ENCODE measurements at places on chromosomes 3 and 15. TPM values are rescaled to one million over a fixed set of nuclear protein-coding genes. Genes with fewer than 3 reads are reported as not detected.

DNA sequence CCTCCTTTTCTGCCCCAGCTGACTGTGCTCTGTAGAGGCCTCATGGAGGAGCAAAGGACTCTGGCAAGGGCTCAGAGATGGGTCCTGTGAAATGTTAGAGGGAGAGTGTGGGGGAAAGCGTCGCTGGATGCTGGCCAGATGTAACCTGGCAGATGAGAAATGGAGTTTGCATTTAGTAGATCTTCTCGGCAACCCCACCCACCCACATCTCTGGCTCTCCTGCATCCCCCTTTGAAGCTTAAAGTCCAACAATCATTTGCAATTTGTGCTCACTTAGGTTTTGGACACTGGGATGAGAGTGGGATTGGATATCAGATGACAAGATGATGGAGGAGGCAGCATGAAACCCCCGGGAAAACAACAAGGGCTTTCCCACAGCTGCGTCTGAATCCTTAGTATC lies 523.6 kb upstream of the MCTP2 start:
- no peak for DNase-seq

DNA sequence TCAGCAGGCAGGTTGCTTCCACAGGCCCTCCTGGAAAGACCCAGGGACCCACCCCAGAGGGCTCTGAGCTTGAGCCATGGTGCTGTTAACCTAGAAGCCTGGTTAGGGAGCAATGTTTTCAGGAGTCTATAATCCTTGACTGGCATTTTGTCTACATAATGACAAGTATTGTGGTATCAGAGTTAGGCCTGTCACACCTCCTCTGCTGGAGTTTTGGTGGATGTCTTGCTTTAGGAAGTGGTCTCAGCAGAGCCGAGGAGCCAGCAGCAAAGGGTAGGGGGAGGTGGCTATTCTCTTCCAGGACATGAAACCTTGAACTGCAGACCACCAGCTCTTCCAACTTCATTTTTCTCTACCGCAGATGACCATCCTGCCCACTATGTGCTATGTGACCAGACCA lies 76.1 kb downstream of the CLSTN2 start:
- no peak for DNase-seq

DNA sequence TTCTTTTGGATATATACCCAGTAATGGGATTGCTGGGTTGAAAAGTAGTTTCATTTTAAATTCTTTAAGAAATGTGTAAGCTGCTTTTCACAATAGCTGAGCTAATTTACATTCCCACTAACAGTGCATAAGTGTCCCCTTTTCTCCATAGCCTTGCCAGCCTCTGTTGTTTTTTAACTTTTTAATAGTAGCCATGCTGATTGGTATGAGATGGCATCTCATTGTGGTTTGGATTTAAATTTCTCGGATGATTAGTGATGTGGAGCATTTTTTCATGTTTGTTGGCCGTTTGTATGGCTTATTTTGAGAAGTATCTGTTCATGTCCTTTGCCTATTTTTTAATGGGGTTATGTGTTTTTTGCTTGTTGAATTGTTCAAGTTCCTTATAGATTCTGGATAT lies 444.3 kb upstream of the ATP11B start:
- DNase-seq = no peak

DNA sequence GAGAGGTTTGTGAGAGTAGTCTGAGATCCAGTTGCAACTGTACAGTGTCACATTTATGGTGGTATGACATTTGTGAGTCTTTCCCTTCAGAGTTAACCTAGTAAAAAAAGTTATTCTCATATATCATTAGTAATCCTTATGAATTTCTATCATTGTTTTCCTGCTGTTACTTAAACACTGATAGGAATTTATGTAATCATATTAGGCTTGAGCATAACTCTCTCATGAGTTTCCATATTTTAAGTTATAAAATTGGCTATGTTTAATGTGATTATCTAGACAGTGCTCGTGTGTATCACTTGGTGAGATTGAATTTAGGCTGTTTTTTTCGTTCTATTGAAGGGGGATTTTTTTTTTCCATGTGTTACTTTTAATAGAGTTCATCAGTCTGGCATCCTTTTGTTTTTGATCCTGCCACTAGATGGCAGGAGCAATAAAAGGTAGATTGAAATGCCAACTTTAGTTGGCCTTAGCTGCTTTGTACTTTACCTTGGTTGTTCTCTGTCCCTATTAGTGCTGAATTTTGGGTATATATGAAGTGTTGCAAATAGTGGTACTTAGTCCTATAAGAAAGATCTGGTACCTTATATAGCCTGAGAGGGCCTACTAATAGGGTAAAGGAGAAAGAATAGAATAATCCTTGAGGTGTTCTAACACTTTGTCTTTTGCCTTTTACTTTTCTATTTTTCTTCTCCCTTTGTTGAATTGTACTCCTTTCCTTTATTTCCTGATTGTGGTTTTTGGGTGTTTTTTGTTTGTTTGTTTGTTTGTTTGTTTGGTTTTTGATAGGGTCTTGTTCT lies 17.9 kb downstream of the STT3B start:
- DNase-seq = no peak

DNA sequence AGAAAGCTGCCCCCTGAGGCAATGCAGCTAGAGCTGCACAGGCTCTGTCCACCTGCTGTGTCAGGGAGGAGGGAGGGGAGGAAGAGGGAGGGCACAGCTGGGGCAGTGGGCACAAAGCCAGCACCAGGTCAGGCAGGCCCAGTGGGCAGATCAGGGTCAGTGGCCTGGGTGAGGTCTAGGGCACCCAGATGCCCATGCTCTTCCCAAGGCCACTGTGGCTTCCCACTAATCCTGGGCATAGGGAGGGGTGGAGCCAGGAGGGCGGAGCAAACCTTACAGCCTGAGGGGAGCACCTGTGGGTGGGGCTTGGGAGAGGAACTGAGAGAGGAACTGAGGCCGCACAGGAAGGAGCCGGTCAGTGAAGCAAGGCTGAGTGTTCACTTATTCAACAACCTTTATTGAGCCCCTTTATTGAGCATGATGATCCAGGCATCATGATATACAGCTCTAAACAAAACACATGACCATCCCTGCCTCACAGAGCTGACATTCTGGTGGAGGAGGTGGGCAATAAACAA lies 55.0 kb downstream of the RHCG start:
- DNase-seq = no peak

DNA sequence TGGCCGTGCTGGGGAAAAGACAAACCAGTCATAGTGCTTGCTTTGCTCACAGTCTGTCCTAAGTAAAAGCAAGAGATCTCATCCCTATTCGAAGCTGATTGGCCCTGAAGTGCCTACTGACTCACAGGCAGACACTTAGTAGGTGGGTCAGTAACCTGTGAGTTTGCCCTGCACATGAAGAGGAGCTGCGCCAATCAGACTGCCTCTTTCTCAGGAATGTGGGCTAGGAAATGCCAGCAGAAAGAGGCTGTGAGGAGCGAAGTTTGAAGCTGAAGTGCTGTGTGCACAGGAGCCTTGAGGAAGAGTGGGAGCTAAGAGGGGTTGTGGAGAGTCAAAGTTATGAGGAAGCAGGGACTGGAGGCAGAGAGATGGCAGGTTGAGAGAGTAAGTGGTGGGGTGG lies 126.8 kb downstream of the IL20RB start:
- DNase-seq = no peak

- DNase-seq = no peak
Measured at GRCh38 chr3:24812116-24812515, 317.5 kb upstream of the THRB start.

GRCh38 chr3:102354818-102355515 lies 79.8 kb upstream of the ZPLD1 start:
- DNase-seq = peak; percentile 64

- peak; percentile 22 for DNase-seq
Measured at GRCh38 chr3:52682016-52682415, 3.7 kb downstream of the PBRM1 start.

DNA sequence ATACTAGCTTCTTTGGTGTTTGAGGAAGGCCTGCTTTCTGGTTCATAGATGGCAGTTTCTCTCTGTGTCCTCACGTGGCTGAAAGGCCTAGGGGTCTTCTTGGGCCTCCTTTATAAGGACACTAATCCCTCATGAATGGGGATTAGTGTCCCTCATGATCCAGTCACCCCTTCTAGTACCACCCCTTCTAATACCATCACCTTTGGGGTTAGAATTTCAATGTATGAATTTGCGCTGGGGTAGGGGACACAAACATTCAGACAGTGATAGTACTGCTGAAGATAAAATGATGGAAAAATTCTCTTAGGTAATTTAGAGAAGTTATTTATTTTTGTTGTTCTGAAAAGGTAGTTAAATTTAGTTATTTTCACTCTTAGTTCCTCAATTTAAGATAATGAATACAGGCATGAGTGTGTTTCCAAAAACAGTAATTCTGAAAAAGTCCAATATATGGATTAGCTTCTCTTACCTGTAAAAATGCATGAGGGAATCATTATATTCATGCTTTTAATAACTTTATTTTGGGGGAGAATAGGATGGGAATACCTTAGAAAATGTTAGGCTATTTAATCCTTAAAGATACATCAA lies 103.6 kb downstream of the FNDC3B start:
- DNase-seq = no peak

GRCh38 chr15:69804786-69805185 lies 292.9 kb downstream of the TLE3 start:
- DNase-seq = no peak

GRCh38 chr3:122974764-122975162 lies 52.8 kb downstream of the SEMA5B start:
- DNase-seq = no peak

- DNase-seq = no peak
Measured at GRCh38 chr15:88748081-88748480, 55.2 kb upstream of the ACAN start.

DNA sequence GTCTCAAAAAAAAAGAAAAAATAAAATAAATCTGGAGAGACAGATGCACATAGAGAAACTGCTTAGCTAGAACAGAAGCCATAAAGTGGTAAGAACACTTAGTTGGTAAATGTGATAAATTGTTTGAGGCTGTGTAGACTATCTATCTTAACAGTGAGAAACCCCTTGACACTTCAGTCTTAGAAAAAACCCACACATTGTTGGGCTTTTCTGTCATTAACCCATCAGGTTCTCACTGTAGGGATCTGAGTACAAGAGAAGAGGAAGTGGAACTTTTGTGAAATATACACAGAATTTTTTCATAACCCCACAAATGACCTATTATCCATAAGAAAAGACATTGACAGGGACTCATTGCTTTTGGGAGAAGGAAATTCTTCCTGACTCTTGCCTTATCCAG lies 24.4 kb downstream of the TP63 start:
- no peak for DNase-seq

DNA sequence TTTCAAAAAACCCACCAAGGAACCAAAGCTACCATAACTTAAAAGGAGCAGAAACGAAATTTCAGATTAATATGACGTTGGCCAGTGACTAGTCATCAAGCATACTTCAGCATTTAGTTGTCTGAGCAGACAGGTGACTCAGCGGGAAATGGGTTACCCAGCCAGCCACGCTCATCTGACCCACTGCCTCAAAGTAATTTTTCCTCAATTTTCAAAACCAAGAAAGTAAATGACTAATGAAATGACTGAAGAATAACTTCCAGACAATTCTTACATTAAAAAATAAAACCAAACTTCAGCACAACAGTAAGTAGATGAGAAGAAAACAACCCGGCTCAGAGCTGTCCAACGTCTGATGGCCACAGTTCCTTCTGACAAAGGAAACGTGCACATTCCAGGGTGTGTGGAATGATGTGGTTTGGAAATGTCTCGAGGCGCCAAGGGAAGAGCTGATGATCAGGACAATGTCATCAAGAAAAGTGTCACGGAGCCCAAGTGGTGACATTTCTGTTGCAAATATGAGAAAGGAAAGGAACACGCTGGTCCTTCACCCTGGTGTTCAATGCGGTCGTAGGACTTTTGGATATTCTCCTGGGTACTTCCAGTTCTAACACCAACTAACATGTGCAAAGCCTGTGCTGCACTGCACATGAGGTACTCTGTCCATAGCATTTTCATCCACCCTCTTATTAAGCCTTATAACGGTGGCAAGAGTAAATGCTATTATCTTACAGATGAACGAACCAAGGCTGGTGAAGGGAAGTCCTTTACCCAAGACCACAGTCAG lies 79.1 kb downstream of the FOXP1 start:
- DNase-seq = peak; percentile 45

- no peak for DNase-seq
Measured at GRCh38 chr3:155019575-155019974, 60.5 kb upstream of the MME start.

DNA sequence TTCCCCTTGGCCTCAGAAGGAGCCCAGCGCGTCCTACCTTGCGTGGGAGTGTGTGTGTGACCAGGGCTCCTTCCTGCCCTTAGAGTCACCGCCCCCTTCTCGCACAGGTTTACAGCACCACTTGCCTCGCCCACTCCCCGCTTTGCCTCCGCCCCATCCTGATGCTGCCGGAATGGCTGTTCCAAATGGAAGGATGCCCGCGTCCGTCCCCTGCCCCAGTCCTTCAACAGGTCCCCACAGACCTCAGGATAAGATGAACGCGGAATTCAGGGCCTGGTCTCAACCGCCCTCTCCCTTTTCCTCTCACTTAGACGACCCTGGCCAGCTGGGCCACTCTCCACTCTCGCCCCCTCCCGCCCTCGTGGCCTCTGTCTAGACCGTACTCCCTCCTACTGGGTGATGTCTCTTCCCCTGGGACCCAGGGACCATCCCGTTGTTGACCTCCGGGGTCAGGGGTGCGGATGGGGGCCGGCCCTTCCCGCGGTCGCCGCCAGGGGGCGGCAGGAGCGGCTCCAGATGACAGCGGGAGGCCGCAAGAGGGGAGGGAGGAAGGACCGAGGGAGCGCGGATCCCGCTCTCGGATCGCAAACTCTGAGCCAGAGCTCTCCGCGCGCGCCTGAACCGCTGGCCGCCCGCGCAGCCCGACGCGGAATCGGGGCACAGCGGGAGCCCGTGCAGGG lies at the start of gene THSD4:
TSS of gene THSD4 (plus strand) at position 585 of the 680 bp plus-strand sequence.
- peak; percentile 44 for DNase-seq

DNA sequence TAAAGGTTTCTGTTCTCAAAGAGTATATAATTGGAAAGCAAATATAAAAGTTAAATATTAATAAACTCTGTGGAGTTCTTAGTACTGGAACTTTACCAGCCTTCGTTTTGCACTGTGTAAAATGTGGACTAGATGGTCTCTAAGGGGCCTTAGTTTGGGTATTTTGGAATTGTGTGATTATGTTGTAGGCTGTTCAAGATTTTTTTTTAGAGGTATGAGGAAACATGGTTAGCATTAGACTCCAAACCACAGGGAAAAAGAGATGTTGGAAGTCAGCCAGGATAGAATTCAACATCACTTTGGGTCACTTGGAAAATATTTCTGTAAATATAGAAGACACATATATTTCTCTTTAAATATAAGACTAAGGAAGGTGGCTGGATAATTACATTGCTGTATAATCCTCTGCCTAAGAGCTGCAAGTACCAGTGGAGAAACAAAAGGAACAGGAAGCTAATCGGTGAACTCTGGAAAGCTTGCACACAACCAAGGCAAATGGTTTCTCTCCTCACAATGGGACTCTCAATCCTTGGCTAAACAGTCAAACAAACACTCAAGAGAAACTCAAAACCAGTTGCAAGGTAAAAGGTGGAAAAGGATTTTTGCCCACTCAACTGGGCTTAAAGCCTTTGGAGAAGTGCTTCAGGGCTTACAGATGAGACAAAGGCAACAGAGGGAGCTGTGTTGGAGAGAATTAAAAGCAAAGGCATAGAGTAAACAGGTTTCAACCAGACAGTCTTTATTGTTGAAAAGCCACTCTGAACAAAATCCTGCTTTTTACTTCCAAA lies 141.7 kb downstream of the NR1D2 start:
- DNase-seq = no peak

Gene GOLGA6D
- not detected for total RNA-seq

Gene ADGRG7
- total RNA-seq = not detected

Gene NMD3
- 47.3 TPM for total RNA-seq

Gene EAF2
- total RNA-seq = 4.3 TPM

Gene SENP8
- 3.2 TPM for total RNA-seq

Gene EFCAB12
- total RNA-seq = 0.06 TPM

Gene TIMP4
- 0.52 TPM for total RNA-seq

Gene FBLN2
- total RNA-seq = not detected

Gene SNURF
- total RNA-seq = 12.5 TPM

Gene CLDN16
- total RNA-seq = 0.15 TPM

All from H4 (cell line).